ENCODE measurements at places on chromosomes 3 and 15.

DNA sequence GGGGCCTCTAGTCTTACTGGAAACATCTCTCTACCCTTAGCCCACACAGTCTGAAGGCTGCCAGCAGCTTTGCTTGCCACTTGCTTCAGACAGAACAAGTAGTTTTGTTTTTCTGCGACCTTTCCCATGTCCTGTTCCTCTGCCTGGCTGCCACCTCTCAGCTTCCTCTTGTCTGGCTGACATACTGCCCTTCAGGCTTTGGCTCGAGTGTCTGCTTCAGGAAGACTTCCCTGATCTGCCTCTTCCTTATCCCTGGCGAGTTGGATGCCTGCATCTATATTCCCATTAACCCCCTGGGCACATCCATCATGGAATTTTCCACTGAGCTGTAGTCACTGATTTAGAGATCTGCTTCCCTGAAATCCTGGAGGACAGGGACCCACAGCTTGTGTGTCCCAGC, 25.1 kb upstream of the CPNE9 start:
- no peak for DNase-seq

DNA sequence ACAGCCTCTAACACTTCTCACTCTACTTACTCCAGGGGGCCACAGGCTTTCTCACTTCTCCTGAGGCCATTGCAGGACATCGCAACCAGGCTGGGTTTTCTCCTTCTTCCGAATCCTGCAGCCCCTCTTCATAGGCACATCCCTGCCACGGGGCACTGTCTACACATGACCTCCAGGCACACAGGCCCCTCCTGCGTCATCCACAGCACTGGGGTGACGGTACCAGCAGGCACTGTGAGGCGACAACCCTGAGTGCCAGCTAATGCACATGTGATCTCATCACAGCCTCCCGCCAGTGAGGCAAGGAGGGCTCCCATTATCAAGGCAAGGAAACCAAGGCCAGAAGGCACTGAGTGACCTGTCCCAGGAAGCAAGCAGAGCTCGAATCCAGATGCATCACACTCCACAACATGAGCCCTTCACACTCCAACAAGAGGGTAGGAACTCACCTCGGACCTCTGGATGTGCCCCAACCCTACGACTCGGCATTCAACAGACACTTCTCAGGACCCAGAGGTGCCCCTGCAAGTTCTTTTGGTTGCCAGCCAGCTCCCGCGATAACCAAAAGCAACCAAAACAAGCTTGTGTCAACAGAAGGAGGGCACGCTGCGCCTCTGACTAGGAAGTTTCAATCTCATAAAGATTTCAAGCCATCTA, 16.7 kb downstream of the FAM174B start:
- no peak for DNase-seq

DNA sequence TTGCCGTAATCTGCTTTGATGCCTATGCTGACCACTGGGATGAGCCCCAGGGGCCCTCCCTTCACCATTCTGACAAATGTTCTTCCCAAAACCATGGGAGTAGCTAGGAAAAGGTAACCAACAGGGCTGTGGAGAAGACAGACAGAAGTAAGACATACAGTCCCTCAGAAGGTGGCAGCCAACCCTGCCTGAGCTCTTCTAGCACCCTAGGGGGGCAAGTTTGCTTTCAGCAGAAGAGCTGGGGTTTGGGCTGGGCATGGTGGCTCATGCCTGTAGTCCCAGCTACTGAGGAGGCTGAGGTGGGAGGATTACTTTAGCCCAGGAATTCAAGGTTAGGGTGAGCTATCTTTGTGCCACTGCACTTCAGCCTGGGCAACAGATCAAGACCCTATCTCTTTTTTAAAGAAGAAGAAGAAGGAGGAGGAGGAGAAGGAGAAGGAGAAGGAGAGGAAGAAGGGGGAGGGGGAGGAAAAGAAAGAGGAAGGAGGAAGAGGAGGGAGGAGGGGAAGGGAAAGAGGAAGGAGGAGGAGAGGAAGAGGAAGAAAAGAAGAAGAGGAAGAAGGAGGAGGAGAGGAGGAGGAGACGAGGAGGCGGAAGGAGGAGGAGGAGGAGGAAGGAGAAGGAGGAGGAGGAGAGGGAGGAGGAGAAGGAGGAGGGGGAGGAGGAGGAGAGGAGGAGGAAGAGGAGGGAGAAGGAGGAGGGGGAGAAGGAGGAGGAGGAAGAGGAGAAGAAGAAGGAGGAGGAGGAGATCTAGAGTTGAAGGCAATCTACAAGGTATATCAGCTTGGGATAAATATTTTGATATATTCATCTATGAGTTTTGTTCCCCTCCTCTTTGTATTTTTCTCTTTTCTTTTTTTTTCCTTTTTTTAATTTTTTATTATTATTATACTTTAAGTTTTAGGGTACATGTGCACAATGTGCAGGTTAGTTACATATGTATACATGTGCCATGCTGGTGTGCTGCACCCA, 44.9 kb upstream of the ABHD2 start:
- no peak for DNase-seq

DNA sequence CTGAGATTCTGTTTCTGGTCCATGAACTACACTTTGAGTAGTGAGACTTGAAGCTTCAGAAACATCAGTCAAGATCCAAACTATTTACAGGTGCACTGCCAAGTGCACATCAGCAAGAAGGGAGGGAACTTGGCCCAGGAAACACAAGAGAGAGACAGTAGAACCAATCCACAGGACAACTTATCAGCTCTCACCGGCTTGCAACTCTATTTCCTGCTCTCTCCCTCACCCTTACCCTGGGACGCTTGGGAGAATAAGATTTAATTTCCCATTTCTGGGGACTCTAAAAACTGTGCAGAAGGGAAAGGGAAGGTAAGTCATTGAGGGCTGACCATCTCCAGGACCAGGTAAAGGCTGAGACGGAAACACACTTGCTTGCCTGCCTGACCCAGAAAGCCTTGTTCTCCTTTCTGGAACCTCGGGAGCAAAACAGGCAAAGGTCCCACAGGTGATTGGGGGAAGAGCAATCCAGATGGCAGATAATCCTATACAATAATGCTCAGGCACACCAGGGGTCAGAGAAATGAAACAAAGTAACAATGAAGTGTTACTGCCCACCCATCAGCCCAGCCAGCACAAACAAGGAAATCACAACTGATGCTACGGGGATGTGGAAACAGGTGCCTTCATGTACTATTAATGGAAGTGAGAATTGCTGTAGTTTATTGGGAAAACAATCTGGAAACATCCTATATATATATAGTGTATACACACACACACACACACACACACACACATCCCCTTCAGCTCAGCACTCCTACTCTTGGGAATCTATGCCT, 154.4 kb downstream of the XXYLT1 start:
- DNase-seq: no peak

DNA sequence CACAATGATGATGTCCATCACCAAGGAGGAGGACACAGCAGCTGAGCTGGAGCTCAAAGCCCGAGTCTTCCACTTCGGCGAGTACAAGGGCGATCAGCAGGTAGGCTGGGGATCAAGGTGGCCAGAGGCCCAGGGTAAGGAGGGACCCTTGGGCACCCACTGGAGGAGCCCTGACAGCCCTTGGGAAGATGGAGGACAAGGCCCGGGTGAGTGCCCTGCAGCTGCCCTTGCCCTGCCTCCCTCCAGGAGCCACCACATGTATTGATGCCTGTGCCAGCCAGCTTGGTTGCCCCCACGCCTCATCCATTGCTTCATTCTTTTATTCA, 38.4 kb downstream of the CFAP100 start:
- no peak for DNase-seq

GRCh38 chr3:39146611-39147591, 6.5 kb downstream of the CSRNP1 start:
- DNase-seq: no peak

GRCh38 chr3:17742880-17743657, 638 bp upstream of the TBC1D5 start:
- no peak for DNase-seq

GRCh38 chr3:38969317-38970235, 82.2 kb downstream of the SCN11A start:
- DNase-seq: no peak

DNA sequence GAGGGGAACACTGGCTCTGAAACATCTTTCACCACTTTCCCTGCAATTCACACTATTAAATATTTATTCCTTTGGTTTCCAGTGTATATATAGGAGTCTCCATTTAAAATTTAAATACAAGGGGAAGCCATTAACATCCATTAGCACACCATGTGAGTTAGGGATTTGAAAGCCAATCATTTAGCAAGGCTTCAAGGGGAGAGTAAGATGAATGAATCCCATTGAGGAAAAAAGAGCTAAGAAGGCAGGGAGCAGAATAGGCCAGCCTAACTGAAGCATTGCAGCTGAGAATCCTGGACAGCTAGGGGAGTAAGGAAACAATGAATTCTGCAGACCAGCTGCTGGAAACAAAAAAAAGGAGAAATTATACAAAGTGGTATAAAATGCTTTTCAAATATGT, 426.1 kb downstream of the IL5RA start:
- no peak for DNase-seq

- DNase-seq: no peak
Observed at GRCh38 chr3:104273046-104273649, 1093.6 kb upstream of the ALCAM start.

DNA sequence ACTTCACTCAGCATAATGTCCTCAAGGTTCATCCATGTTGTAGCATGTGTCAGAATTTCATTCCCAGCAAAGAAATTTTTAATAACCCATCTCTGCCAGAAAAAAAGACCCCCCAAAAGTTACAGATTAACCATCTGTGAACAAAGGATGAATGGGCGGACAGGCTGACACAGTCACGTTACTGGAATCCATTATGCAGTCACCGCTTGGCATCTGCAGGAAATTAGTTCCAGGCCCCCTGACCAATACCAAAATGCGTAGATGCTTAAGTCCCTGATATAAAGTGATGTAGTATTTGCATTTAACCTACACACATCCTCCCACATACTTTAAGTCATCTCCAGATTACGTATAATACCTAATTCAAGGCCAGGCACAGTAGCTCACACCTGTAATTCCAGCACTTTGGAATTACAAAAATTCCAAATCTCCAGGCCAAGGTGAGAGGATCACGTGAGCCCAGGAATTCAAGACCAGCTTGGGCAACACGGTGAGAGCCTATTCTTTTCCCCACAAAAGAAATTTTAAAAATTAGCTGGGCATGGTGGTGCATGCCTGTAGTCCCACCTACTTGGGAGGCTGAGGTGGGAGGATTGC, 1.5 kb upstream of the SLC12A8 start:
- DNase-seq: no peak

GRCh38 chr3:197524128-197524527, 31.6 kb downstream of the BDH1 start:
- DNase-seq: no peak

GRCh38 chr3:126022741-126023359, 53.9 kb downstream of the ROPN1B start:
- no peak for DNase-seq
